ENCODE measurements at places on chromosomes 2 and 18.

DNA sequence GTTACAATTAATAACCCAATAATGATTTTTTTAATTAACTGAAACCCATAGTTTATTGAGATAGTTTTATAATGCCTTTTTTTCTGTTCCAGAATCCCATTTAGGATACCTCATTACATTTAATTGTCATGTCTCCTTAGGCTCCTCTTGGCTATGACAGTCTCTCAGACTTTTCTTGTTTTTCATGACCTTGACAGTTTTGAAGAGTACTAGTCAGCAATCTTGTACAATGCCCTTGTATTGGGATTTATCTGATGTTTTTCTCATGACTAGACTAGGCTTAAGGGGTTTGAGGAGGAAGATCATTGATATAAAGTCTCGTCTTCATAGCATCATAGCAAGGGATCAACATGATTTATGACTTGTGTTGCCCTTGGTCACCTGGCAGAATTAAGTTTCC is 72.4 kb downstream of the PPP1R1C start:
- no peak for DNase-seq

DNA sequence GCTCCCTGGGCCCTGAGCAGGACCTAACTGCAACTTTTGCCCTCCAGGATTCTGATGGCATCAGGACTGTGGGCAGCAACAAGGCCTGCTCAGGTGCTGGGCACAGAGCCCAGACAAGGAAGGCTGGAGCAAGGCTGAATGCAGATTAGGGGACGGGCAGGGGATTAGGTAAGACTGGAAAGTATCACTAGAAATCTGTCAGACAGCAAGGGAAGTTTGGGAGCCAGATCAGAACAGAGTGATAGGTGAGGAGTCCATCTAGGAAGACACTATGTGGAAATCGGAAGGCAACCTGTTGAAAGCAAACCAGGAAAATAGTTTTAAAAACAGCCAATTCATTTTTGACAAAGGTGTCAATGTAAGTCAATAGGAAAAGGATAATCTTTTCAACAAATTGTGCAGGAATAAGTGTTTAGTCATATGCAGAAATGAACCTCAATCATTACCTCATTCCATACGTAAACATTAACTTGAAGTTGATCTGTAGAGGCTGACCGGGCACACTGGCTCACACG is 56.4 kb upstream of the STPG4 start:
- no peak for DNase-seq

GRCh38 chr2:150450765-150451164 is 36.7 kb downstream of the RND3 start:
- DNase-seq = no peak

GRCh38 chr2:95165030-95165370 is 609 bp upstream of the ZNF2 start:
- no peak for DNase-seq

GRCh38 chr2:20634507-20635112 is 16.3 kb downstream of the HS1BP3 start:
- no peak for DNase-seq

- DNase-seq = no peak
These were observed 92.6 kb downstream of the SPATS2L start for GRCh38 chr2:200399046-200399445.

DNA sequence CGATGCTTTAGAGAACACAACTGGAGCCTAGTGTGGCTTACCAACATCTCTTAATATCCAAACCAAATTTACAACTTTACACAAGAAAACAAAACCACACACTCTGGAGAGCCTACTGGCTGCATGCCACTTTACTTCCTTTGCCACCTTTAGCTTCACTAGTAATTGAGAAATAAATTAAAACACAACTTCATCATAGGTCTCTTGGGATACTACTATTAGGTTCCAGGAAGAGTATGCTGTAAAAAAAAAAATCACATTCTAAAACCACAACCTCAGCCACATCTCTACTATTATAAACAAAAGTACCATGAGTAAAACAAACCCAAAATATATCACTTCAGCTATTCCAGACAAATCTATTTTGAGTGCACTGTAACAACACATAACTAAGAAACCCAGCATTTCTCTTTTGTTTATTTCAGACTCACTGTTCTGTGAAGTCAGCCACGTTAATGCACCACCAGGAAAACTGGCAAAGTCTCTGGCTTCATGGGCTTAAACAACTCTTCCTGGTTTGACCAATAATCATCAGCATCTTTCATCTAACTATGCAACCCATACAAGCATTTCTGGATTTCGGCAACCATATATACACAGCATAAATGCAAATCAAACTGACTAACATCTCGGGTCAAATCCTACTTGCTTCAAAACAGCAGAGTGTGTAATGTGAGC is 59.1 kb downstream of the REV1 start:
- DNase-seq = no peak

DNA sequence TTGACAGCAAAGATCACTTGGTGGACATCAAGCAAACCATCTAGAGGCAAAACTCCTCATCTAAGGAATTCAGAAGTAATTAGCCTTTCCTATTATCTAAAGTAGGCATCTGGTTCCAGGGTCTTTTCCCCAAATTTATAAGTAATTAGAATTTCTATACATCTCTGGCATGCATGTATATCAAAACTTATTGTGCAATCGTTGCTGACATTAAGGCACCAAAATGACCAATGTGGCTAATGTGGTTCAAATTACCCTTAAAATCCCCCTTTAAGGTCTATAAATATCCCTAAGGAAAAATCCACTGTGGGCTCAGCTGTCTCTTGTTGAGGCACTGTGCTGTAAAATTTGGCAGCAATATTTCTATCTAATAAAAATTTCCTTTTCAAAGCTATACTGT is 695.9 kb upstream of the LRRTM4 start:
- DNase-seq = no peak

- no peak for DNase-seq
These were observed 143.3 kb downstream of the HDAC4 start for GRCh38 chr2:239257511-239257937.

DNA sequence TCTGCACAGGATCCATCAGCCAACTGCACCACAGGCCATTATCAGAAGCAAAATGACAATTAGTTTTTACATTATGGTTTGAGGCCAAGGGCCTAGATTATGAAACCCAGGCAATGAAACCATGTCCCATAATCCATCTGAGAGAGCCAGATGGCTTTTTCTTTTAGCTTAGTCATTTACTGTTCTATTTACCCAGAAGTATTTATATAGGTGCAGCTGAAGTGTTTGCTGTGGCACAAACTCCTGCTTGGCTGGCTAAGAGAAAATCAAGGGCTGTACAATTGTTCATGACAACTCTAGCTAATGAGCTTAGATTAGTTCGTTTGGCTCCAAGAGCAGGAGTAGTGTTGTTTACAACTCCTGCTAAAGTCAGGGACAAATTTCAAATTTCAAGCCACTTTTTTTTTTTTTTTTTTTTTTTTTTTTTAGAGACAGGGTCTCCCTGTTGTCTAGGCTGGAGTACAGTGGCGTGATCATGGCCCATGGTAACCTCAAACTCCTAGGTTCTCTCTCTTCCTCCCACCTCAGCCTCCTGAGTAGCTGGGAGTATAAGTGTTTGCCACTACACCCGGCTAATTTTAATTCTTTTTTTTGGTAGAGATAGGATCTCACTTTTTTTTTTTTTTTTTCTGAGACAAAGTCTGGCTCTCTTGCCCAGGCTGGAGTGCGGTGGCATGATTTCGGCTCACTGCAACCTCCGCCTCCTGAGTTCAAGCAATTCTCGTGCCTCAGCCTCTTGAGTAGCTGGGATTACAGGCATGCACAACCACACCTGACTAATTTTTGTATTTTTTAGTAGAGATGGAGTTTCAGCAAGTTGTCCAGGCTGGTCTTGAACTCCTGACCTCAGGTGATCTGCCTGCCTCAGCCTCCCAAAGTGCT is 18.4 kb upstream of the REV1 start:
- no peak for DNase-seq

GRCh38 chr2:12636837-12637581 is 79.7 kb upstream of the TRIB2 start:
- DNase-seq = no peak

GRCh38 chr2:174083843-174084458 is 118.8 kb upstream of the SP3 start:
- no peak for DNase-seq

GRCh38 chr2:238974081-238974480 is 126.2 kb downstream of the TWIST2 start:
- no peak for DNase-seq
